ENCODE measurements at places on chromosomes 3 and 15. TPM values are rescaled to one million over a fixed set of nuclear protein-coding genes. Genes with fewer than 3 reads are reported as not detected.
A peak's percentile ranks its signal among the peaks of the same experiment; 100 is the strongest.

Gene COLQ
- 5.1 TPM for total RNA-seq

DNA sequence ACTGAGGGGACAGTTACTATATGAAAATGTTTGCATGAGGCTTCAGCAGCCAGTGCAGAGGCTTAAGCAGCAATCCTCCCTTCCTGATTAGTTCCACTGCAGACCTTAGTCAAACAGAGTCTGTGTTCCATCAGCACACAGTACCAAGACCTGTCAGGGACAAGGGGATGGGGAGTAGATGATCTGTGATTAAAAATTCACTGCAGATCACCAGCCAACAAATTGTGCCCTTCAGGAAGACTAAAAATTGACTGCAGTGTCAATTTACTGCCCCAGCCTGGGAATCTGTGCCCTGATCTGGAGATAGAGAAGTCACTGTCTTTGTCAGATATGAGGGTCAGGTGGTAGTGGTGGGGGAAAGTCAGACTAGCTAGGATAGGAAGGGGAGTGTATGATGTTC is 13.8 kb upstream of the NMNAT3 start:
- no peak for DNase-seq

Gene SERPINI2
- not detected for total RNA-seq

Gene EPHA6
- total RNA-seq = not detected

DNA sequence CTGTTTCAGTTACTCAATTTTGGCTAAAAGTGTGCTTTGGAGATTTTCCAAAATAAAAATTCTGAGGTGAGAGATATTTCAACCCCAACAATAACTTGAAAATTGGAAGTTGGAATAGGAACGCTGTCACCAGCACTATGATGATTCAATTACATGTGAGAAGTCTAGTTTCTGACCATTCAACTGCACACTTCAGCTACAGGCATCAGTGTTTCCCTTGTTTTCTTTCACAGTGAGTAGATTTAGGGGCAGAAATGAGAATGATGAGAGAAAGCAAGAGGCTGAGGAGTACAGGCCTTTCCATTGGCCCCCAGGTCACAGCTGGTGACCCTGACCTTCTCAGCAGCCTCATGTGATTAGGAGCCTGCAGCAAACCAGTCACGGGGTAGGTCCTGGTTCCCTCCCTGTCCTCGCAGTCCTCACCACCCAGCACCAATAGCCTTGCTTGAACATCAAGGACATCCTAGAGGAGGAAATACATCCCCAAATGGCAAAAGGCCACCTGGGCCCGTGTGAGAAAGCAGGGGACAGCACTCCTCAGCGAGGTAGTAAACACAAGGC is 10.0 kb upstream of the FILIP1L start:
- DNase-seq = no peak

Gene C3orf49
- total RNA-seq = not detected

- DNase-seq = no peak
Observed at GRCh38 chr15:95141486-95141885, 910.1 kb downstream of the MCTP2 start.

GRCh38 chr3:115332998-115333397 is 185.9 kb upstream of the ZBTB20 start:
- DNase-seq = no peak

GRCh38 chr3:184795522-184796190 is 16.3 kb upstream of the VPS8 start:
- DNase-seq = no peak

DNA sequence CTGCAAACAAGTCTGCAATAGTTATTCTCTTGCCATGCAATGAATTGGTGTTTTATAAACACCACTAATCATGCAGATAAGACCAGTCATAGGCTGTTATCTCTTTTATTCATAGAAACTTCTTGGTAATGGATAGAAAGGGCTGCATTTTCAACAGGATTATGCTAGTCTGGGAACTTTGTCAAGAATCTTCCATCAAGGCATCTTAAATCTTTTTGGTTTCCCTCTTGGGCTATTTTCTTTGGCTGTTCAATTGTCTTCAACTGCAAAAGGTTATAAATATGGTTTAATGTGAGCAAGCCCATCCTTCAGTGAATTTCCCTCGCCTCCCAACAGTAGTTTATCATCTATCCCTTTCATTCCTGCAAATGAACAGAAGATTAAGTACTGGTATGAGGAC is 59.0 kb upstream of the MINAR1 start:
- no peak for DNase-seq

Gene TSC22D2
- total RNA-seq = 49.0 TPM

DNA sequence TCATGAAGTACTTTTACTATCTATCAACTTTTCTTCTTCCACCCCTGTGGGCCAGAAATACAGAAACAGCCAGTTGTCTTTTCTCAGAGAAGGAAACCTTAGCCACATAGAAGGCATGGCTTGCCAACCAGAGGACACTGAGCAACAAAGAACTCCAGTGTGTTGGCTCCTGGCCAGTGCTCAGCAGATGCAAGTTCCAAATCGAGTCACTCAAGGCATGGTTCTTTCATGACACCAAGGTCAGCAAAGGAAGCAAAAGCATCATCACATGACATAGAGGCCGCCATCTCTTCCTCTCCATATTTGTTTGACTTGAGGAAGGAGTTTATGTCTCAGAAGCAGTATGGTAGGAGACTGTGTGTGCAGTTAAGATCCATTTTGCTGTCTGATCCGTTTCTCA is 92.2 kb downstream of the MYLK start:
- no peak for DNase-seq

DNA sequence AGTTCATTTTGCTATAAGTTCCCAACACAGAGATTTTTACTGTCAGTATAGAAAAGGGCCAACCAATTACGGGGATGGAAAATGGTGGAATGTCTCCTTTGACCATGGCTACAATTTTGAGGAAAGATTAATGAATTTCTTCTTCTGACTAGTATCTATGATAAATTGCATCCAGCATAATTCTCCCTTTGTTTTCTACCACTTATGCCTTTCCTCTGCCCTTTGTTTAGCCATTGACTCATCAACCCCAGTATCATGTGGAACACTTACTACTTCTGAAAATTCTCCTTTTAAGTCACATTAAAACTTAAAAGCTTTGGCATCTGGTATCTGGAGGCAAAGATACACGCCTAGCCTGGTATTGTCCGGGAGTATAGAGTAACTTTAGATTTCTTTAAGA is 92.9 kb upstream of the CADPS start:
- DNase-seq = no peak

- no peak for DNase-seq
Observed at GRCh38 chr3:172154768-172155664, 115.6 kb downstream of the FNDC3B start.

Gene FAM81A
- not detected for total RNA-seq

Gene ZNF80
- 1.7 TPM for total RNA-seq

- no peak for DNase-seq
Observed at GRCh38 chr3:143261848-143262247, 142.3 kb downstream of the CHST2 start.

DNA sequence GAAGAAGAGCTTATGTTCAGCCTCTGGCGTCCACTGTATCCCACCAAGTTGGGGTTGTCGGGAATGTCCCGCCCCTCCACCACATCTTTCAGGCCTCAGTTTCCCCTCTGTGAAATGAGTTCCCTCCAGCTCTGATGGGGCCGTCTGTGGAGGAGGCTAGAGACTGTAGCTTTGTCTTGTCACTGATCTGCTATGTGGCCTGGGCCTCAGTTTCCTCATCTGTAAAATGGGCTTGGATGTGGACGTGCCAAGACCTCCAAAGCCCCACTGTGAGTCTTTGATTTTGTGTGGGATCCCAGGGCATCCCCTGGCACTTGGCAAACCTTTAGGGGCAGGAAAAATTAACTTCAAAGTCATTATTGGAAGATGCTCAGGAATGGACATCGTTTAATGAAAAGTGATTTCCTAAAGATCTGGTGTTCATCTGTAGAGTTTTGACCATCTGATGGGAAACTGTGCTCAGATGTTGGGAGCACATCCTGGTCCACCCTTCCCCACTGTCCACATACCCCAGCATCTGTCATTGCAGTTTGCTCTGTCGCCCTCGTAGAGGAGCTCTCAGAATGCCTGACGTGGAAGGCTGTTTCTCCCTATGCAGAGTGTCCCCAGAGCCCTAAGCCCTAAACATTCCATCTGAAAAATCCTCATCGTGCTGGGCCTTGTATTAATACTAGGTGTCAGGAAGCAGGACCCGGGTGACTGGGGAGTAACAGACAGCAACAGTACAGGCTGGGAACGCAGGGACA is 28.5 kb downstream of the SLC6A6 start:
- no peak for DNase-seq

Gene CCDC80
- total RNA-seq = not detected

DNA sequence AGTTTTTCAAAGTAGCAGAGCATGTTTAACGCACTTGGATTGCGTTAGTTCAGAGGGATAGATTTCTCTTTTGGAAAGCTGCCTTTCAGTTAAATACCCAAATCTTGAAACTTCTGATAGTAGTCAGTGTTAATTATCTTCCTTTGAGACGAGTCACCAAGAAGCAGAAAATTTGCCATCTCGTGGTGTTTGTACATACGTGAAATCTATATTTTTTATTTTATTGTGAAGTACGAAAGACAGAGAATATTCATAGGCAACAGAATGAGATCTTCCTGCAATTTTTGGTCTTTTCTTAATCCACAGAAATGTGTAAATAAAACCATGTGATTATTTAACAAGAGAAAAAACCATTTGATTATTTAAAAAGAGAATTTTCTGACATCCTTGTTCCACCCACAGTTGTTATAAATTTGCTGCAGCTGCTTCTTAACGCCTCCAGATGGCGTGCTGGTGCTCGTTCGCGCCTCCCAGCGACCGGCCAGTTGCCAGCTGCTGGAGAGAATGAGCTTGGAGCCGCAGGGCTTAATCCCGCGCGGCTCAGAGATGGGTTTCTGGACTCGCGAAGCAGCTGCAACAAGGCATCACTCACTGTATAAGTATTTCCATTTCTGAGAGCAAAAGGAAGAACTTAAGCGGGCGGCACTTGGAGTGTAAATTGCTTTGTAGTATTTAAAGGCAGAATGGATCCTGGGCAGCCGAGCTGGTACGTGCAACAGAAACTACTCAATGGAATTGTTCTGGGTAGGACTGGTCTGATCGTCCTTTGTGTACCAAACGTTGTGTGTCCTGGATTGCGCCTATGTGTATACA is 10.5 kb upstream of the SLITRK3 start:
- DNase-seq = peak; percentile 37

GRCh38 chr15:56491110-56491722 is 26.3 kb upstream of the MNS1 start:
- peak; percentile 5 for DNase-seq

Gene RGMA
- total RNA-seq = 0.49 TPM

Gene FMN1
- total RNA-seq = 8.9 TPM

DNA sequence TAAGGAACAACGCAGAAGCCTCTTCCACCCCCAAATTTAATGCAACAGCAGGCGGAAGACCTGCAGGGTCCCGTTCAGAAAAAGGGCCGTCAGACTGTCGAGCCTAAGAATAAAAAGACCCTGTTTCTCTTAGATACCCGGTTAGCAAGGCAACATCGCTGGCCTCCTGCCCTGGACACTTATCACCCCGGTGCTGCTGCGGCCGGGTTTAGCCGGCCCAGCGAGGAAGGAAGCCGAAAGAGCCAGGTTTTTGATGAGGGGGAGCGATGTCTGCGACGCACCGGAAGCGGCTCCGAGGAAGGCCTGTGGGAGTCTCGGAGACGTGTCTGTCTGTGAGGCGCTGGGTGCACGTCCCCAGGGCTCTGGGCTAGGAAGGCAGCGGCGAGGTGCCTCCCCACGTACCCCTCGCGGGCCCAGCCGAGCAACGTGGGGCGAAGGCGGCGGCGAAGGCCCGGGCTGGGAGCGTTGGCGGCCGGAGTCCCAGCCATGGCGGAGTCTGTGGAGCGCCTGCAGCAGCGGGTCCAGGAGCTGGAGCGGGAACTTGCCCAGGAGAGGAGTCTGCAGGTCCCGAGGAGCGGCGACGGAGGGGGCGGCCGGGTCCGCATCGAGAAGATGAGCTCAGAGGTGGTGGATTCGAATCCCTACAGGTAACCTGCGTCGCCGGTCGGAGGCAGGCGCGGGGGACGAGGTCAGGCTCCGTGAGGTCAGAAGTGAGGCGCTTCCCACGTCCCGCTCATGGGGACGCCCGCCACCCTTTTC is at the start of gene UBA5:
Gene UBA5 (plus strand): TSS at position 278 of the 759 bp plus-strand sequence. CDS start 209 bp downstream, at position 487.
- peak; percentile 61 for DNase-seq

GRCh38 chr15:77921664-77922063 is 155.8 kb downstream of the TBC1D2B start:
- DNase-seq = no peak

DNA sequence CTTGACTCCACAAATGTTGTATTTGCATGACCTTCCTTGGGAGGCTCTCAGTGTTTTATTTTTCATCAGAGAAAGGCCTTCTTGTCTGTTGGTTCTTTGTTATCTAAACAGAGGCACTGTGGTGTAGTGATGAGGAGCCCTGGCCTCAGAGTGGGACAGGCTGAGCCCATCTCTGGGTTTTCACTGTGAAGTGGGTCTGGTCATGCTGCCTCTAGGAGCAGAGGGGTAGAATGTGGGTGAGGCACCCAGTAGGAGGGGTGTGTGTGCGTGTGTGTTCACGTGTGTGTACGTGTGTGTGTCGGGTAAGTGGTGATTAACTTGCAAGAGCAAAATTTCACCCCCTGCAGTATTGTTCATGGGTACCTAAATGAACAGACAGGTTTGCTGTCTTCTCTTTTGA is 14.4 kb downstream of the KLF13 start:
- DNase-seq = no peak

Gene LRRC15
- total RNA-seq = not detected

Gene GPD1L
- 30.3 TPM for total RNA-seq

Gene MAP3K13
- 3.7 TPM for total RNA-seq

Gene UQCC5
- total RNA-seq = 4.5 TPM

DNA sequence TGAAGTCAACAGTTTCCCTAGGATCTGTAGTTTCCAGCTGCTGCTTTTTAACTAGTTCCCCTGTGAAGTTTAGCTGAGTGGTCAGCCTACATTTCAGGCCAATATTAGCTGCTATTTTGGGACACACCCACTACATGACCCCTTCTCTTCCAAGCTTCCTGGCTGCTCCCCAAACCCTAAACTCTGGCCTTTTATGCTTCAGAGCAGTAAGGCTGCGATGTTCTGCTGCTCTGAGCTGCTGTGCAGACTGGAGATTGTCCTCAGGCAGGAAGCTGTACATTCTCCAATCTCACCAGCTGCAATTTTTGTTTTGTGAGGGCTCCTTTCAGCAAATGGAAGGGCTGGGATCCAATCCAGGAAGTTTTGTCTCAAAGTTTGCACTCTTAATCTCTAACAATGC is 48.0 kb upstream of the WDR72 start:
- no peak for DNase-seq

DNA sequence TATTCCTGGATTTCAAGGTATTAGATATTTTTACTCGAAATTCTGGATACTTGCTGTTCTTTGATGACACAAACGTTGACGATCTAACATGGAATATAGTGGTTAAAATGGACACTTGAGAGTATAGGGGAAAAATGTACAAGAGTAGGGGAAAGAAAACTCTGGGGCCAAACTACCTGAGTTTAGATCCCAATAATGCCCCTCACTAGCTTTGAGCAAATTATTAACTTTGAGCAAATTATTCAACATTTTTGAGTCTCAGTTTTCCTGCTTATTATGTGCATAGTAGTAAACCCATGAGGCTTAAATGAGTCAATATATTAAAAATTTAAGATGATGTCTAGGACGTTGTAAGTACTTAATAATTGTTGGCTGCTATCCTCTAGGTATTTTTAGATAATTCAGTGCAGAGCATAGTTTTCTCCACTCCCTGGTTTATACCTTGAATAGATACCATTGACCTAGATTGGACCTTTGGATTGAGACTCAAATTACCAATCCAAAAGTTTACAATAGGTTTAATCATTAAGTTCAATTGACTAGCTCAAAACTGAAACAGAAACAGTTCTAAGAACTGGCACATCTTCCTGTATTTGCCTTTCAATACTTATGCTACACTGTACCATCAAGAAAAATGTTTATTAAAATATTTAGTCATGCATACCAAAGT is 4.5 kb downstream of the ADGRG7 start:
- DNase-seq = peak; percentile 21

- peak; percentile 79 for DNase-seq
Observed at GRCh38 chr3:72756900-72757299, 91.3 kb downstream of the SHQ1 start.

Gene SERINC4
- total RNA-seq = not detected

Measured in CD4-positive, CD25-positive, alpha-beta regulatory T cell (primary cell).